ENCODE measurements at places on chromosomes 11 and 22.

DNA sequence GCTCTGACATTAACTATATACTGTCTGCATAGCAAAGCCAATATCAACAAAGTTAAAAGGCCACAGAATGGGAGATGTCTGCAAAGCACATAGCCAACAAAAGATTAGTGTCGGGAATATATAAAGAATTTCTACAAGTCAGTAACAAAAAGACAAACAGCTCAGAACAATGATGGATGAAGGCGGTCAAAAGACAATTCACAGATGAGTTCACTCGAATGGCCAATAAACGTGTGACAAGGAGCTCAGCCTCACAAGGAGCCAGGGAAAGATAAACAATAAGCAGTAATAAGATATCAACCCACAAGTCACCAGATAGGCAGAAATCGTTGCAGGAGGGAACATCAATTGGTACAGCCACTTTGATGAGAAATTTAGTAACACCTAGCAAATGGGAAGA lies 106.0 kb upstream of the ISX start:
- no peak for DNase-seq

DNA sequence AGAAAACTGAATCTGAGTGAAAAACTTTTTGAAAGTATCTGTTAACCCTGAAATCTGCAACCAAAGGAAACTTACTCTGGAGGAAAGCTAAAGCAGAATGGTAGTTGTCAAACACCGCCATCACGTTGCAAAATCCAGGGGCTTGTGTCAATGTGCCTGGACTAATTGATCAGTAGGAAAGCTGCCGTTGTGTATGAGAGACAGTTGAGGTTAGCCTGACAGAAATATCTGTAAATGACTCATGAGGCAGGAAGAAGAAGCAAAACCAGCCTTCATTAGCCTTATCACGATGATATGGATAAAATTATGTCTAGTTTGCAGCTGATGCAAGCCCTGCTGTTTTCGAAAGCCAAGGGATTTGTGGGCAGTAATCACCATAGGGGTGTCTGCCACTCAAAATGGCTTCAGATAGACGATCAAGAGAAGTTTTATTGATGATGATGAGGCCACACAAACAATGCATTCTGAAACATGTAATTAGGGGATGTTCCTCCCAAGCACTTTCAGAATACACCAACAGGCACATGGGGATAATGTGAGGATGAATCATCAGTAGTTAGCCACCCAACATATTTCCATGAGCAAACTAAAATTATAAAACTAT lies 8.9 kb downstream of the SCGB1A1 start:
- DNase-seq = peak; percentile 14

DNA sequence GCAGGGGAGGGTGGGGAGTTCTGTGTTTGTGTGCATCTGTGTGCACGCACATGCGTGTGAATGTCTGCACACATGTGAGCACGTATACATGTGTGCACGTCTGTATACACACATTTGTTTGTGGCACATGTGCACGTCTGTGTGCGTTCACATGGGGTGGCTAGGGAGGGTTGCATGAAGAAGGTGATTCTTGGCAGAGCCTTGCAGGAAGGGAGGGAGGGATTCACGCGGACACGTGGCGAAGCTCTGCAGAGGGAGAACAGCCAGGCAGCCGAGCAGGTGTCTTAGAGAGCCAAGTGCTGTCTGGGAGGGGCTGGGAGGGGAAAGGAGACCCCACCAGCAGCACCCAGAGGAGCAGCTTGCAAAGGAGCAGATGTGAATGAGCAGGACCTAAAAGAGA lies 372.1 kb downstream of the BRD1 start:
- DNase-seq = no peak

GRCh38 chr11:74844072-74844471 lies 95.4 kb downstream of the RNF169 start:
- DNase-seq = no peak

GRCh38 chr11:44591557-44591956 lies 26.1 kb downstream of the CD82 start:
- no peak for DNase-seq

GRCh38 chr22:38246692-38247091 lies 26.1 kb downstream of the TMEM184B start:
- DNase-seq = no peak

DNA sequence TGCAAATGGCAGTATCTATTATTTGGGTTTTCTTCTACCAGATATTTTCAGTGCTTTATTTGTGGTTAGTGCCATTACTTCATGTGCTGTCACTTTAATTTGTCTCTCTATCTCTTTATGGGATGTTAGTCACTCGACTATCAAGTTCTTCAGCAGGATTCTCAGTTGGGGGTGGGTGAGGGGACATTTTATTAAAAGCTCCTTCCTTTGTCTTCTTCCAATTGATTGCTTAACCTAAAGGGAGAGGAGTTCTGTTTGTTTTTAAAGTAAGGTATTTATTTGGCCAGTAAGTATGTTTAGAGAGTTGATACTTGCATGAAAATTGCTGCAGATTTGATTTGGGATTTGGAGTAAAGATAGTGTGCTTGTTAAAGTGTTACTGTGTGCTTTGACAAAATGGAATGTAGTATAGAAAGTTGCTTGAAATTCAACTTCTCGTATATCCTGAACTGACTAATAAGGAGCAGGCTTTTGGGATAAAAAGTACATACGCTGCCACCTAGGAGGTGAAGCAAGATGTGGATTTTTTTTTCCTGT lies 10.3 kb downstream of the YAP1 start:
- DNase-seq = no peak
